ENCODE measurements at places on chromosomes 4 and X.

DNA sequence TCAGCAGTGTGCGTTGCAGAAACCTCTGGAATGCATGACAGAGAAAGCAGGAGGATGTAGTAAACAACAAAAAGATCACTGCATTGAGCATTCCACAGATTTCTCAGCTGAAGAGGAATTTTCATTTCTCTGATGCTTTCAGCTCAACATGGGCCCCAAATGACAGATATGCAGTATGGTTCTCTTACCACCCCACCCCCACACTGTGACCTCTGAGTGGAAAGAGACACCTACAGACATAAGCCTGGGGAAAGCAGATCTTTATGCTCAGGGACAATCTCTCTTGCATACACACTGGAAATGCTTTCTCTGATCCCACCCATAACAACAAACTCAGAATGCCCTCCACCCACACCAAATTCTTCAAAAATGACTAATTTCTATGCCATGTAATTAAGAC lies 983.7 kb upstream of the LCORL start:
- no peak for DNase-seq

- DNase-seq: no peak
These were observed 157.1 kb downstream of the VEGFC start for GRCh38 chr4:176635372-176636261.

DNA sequence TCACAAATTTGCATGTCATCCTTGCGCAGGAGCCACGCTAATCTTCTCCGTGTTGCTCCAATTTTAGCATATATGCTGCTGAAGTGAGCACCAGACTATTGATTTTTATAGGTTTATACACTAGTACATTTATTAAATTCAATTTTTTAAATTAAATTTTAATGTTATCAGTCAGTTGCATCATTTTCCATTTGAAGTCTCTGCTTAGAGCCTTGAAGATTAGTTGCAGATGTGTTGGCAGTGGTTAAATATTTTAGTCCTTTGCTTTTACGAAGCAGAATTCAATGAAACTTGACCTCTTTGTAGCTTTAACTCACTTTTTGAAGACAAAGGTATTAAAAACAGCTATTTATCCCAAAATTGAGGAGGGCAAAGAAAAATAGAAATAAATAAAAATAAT lies 16.5 kb downstream of the TRAPPC11 start:
- no peak for DNase-seq

GRCh38 chrX:21907260-21907659 lies 33.2 kb upstream of the SMS start:
- DNase-seq: no peak

DNA sequence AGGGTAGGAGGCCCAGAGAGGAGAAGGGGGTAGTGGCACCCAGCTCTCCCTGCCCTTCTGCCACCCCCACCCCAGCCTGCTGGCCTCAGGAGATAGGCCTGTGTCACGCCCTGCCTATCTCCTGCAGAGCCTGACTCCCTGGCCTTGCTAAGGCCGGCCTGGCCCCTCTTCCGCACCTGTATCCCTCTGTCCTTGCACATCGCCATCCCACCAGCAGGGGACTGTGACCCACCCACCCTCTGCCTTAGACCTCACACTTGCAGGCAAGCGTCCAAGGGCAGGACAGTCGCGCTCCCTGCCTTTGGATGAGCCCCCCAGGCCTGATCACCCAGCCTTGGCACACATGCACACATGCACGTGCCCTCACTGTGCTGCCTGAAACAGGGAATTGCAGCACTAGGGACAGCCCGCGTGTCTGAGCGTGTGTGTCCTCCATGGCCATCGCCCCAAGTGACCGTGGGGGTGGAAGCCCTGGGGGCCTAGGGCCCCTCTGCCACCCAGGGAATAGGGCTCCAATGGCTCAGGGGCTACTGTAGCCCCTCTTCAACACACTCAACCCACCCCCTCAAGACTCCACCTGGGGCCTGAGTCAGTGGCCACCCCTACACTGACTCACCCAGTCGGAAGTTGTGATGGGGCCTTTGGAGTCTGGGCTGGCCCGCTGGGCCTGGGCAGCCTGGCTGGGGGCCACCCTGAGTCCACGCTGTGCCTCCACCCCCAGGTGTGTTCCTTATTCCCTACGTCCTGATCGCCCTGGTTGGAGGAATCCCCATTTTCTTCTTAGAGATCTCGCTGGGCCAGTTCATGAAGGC lies 2.1 kb downstream of the SLC6A8 start:
- no peak for DNase-seq

- no peak for DNase-seq
These were observed 17.4 kb upstream of the FAM47E start for GRCh38 chr4:76233967-76234678.

- no peak for DNase-seq
These were observed 20.7 kb downstream of the NALF2 start for GRCh38 chrX:69524781-69525363.

DNA sequence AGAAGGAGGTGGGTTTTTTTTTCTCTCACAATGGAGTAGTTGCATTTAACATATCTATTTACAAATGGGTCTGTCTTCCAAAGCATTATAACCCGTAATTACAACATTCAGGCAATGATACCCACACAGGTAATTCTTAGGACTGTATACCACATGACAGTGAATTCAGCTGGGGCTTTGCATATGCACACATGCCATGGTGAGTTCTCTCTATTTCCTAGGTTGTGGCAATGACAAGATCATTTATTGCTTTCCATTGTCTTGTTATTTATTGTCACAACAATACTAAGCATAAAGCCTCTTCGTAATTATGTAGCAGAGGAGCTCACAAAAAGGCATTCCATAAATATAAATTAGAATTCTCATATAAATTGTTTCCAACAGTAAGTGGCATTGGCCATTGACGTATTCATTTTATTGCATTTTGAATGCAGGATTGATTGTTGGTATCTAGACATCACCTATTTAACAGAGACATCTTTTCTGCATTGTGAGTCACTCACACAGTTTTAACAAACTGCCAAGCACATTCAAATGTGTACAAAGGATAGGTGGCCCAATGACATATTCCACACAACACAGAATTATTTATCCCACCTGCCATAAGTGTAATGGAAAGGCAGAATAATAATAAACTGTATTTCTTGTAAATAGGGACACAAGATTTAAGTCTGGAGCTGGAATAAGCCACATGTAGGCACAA lies 390.7 kb upstream of the GALNT7 start:
- no peak for DNase-seq

Measured in NAMALWA (cell line).